BE2C (cell line): ENCODE measurements at places on chromosomes 1 and 21.

DNA sequence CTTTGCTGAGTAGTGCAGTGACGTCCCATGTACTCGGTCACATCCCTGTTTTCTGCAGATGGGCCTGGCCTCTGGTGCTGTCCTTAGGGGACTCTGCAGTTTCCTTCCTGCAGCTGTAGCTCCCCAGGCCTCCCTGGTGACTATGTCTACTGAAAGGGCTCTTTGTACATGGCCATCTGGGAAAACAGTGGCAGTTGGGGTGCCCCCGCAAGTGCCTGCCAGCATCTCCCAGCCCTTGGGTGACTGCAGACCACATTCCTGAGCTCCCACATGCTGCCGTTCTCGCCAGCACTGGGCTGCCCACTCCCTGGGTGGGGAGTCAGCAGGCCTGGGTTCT is 37.5 kb upstream of the KCNA10 start:
- no peak for DNase-seq

GRCh38 chr1:116751146-116751545 is 3.1 kb upstream of the CD2 start:
- DNase-seq, result no peak

DNA sequence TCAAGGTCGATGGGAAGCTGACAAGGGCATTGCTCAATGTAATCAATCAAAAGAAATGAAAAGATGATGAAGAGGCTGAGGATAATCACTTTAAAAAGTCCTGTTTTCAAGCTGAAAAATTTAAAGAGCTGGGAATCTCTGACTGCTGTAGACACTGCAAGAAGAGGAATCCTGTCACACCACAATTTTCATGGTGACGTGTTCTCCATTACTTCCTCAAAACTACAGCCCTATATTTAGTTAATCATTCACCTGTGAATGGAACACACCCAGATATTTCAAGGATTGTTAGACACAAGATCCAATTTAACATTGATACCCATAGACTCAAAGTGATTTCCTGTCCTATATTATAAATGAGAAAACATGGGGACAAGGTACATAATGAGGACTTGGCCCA is 1048.3 kb downstream of the AMY1C start:
- DNase-seq, result no peak

GRCh38 chr1:88923224-88923623 is 31.9 kb upstream of the GTF2B start:
- DNase-seq, result no peak

- DNase-seq, result no peak
Measured at GRCh38 chr1:2019172-2019543, at the start of gene GABRD. TSS of gene GABRD (plus strand) at chr1:2019345. CDS start at chr1:2019424, 79 bp downstream.

GRCh38 chr1:1304331-1305299 is 3.1 kb downstream of the ACAP3 start:
- DNase-seq, result peak; percentile 97

GRCh38 chr1:246705368-246705767 is 18.8 kb upstream of the SCCPDH start:
- DNase-seq, result no peak

DNA sequence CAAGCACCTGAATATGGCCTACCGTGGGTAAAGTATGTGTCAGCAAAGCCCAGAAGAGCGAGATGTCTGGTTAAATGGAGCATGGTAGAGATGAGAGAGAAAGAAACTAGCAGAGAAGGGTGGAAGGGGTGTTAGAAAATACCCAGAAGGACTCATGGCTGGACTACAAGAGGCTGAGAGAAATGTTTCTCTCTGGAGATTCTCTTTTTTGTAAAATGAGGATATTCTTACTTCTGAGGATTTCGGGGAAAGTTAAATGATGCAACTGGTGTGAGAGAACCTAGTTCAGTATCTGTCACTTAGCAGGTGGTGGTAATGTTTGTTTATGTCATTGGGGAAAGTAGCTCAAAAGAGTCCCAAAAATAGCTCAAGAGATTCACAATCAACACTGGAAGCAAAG is 7.2 kb upstream of the EPS15 start:
- DNase-seq, result no peak

- no peak for DNase-seq
Measured at GRCh38 chr1:34780528-34780927, 486 bp upstream of the GJB3 start.
